ENCODE measurements at places on chromosomes 2 and 18.

GRCh38 chr2:186891185-186891621, 42.2 kb upstream of the ZSWIM2 start:
- DNase-seq = no peak

GRCh38 chr2:225771701-225772100, 372.2 kb downstream of the NYAP2 start:
- no peak for DNase-seq

DNA sequence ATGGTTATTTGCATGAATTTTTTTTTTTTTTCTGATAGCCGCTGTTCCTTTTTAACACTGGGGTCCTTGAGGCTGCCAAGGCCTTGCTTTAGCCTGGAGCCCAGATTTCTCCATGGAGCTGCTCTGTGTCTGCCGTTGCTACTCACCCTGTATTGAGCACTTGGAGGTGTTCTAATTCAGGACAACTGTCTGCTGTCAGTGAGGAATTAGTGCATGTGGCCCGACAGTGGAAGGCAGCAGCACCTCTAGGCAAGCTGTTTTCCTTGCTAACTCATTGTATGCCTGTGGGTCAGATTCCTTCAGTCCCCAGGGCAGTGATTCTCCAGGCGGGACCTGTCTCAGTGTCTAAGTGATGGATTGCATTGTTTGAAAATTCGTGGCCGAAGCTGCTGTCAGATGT, 147.7 kb upstream of the DPP10 start:
- DNase-seq = no peak

DNA sequence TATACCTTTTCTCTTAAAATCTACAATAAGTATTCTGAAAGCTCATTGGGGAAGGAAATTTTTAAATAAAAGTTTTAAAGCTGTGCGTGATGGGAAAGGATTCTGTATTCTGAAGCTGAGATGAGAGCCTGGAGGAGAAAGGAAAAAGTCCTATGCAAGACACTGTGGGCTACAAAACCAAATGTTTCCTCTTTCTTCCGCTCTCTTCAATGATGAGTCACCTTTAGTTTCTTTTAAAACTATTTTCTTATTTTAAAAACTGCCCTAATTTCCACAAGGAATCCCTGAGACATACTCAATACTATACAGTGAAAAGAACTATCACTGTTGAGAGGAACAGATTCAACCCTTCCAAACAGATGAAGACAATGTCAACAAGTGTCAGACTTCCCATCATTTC, 87.4 kb downstream of the INO80D start:
- DNase-seq = no peak

DNA sequence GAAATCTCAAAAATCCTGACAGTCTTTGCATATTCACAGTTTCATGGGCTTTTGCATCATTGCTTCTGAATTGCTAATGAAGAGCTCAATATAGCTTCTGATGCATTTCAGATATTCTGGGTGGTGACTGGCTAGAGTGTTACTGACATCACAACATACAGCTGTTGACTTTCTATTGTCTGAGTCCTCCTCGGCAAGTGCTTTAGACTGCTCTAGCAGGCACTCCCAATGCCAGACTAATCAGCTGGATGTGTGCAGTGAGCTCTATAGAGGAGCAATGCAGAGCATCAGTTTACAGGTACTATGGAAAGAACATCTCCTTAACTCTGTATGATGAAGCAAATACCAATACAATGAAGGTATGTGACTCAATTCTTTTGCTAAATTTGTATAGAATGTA, 54.9 kb downstream of the R3HDM1 start:
- DNase-seq = no peak

- DNase-seq = no peak
Observed at GRCh38 chr2:230268606-230269243, 43.2 kb downstream of the SP140 start.

GRCh38 chr2:233072838-233073237, 12.7 kb downstream of the INPP5D start:
- no peak for DNase-seq

- DNase-seq = no peak
Observed at GRCh38 chr2:185433824-185434223, 304.8 kb upstream of the FSIP2 start.

DNA sequence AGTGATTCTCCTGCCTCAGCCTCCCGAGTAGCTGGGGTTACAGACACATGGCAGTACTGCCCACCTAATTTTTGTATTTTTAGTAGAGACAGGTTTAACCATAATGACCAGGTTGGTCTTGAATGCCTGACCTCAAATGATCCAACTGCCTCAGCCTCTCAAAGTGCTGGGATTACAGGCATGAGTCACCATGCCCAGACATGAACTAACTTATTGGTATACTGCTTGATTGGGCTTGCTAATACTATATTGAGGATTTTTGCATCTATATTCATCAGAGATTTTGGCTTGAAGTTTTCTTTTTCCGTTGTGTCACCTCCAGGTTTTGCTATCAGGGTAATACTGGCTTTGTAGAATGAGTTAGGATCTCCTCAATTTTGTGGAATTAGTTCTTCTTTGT, 706.1 kb upstream of the HS6ST1 start:
- no peak for DNase-seq

DNA sequence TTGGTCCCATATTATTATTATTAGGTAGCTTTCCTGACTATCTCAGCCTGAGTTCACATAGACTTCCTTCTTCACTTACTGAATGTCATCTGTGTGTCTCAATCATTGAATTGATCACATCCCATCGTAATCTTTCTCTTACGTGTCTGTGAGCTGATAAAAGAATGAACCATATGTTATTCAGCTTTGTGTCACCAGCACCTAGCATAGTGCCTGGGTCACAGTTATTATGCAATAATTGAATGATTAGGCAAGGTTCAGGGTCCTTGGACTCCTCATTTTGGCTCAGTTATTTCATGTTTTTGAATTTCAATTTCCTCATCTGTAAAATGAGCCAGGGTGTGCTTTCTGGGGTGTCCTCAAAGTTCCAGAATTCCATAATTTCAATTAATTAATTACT, 107.2 kb downstream of the ZEB2 start:
- no peak for DNase-seq

GRCh38 chr2:104897515-104898184, 43.7 kb downstream of the POU3F3 start:
- no peak for DNase-seq

DNA sequence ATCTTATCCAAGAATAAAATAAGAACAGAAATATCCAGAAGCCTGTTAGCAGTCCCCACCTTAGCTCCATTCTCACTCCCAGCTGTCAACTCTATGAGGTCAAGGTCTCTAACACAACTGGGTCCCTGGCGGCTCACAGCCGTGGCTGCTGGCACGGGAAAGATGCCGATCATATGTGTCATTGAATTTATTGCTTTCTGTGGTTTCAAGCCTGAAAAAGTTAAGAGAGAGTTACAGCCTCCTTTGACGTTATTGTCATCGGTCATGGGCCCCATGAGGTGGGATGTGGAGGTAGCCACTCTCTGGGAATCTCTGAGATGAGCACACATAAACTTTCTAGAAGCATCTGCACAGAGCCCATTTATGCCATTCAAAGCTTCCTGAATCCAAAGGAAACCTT, 28.7 kb upstream of the CABLES1 start:
- DNase-seq = no peak

DNA sequence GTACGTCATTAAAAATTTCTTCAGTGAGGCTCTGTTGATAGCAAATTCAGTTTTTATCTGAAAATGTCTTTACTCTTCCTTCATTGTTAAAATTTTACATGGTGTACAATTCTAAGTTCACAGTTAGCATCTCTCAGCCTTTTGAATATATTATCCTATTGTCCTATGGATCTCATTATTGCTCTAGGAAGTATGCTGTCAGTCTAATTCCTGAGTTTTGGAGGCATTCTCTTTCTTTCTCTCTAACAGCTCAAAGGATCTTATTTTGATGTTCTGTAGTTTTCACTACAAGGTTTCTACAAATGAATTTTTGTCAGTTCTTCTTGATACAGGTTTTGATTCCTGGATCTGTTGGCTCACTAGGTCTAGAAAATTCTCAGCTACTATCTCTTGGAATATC, 2.9 kb upstream of the ACMSD start:
- DNase-seq = no peak

DNA sequence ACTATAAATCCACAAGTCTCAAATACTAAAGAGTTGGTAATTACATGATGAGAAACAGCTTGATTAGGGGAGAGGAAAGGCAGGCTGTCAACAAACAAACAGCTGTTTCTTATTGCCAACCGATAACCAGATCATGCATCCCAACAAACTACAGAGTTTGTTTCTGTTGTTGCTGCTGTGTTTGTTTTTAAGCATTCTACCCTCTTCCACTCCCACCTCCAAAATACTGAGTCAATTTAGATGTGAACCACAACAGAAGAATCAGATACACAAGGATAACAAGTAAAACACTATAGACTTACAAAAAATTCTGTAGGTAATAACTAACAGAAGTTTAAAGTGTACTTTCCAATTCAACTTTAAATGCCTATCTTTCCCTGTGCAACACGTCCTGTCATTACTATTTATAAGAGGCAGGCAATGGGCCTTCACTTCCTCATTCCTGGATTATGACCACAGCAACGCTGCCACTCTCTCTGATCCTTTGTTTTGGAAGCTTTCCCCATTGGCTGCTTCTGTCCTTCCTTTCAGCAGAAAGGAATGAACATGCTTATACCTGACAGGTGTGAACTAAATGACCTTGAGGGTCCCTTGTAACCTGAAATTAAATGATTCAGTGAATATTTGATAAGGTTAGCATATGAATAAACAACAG, 152.0 kb downstream of the SRBD1 start:
- no peak for DNase-seq

DNA sequence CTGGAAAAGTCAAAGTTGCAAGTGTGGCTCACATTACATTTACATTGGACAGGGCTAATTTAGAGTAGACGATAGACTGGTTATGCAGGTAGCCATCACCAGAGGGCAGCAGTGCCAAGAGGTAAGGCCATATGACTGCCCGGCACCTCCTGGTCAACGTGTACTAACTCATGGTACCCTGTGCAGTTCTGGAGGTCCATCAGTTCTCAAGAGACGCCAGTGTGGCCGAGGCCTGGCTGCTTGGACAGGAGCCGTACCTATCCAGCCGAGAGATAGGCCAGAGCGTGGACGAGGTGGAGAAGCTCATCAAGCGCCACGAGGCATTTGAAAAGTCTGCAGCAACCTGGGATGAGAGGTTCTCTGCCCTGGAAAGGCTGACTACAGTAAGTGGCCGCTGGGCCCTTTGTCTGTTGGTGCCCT, 65.8 kb upstream of the EML6 start:
- peak; percentile 12 for DNase-seq

- peak; percentile 39 for DNase-seq
Observed at GRCh38 chr18:9475643-9476591, 604 bp downstream of the RALBP1 start.

DNA sequence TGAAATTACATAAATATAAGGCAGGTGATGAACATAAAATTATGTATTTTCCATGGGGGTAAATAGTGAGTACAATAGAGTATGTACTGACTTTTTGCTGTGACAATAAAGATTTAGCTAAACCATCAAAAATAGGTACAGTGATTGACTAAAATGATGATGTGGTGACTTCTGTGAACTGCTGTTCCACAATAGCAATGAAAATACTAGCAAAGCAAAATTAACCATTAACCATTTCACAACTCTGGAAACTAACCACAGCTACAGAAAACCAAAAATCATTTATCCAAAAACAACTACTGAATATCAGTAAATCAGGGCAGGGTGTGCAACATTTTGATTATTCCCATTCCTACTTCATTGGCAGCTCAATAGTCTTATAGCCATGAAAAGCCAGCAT, 161.4 kb upstream of the GYPC start:
- DNase-seq = no peak

GRCh38 chr2:136727973-136728699, 37.2 kb upstream of the THSD7B start:
- no peak for DNase-seq

DNA sequence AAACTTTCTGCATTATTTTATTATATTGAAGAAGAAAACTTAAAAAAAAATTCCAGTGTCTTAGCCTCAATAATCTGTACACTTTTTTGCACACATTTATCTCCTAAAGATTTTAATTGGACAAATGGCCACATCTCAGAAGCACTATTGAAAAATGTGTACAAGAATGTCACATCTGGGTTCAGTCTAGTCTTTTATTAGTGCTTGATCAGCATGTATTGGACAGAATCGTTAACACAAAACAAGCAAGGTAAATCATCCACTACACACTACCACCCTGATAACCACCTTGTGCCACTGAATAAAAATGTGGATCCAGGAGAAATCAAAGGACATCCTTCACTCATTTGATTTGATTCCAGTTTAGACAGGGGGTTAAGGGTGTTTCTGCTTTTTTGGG, 554.8 kb downstream of the ARHGAP15 start:
- DNase-seq = no peak

- no peak for DNase-seq
Observed at GRCh38 chr2:234761910-234762309, 189.9 kb upstream of the SH3BP4 start.

DNA sequence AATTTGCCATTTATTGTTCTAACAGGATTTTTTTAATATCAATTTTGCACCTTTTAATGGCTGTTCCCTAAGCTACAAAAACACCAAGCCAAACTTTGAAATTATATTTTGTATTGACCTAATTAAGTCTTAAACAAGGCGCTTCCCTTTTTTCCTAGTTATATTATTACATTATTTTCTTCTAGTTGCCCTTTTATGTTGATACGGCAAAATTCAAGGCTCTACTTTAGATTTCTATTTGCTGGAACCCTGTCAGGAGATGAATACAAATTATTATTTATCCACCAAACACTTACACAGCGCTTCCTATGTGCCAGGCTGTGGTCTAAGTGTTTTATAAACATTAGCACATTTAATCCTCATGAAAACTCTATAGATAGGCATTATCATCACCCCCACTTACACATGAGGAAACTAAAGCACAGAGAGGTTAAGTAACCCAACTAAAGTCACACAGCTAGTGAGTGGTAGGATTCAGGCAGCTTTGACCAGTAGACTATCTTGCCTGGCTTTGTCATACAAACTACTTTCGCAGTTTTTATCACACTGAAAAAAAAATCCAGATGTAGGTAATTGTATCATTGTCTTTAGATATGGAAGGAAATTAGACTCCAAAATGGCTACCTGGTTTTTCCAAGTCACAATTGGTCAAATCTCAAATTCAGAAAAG, 456.5 kb downstream of the STK39 start:
- no peak for DNase-seq

- DNase-seq = no peak
Observed at GRCh38 chr2:9388199-9388681, 35.1 kb downstream of the ITGB1BP1 start.

GRCh38 chr18:74547860-74548259, 13.6 kb downstream of the CNDP1 start:
- no peak for DNase-seq

GRCh38 chr2:174587579-174587978, 10.0 kb downstream of the WIPF1 start:
- no peak for DNase-seq

DNA sequence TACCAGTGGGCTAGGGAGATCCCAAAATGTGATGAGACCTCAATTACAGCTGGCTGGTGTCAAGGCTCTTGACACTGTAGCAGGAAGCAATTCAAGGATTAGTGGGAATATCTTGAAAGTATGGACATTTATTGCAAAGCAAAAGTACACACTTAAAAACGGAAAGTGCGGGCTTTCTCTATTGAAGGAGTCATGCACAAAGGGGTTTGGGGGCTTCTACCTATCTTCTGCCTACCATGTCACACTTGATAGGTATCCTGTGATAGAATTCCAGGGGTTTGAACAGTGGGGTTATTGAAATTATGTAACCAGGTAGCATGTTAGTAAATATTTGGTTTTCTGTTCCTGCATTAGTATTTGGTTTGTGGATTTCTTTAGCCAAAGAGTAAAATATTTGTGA, 1652.1 kb upstream of the DDX18 start:
- DNase-seq = no peak

- no peak for DNase-seq
Observed at GRCh38 chr18:79479761-79480161, 84.0 kb downstream of the NFATC1 start.

GRCh38 chr2:25698752-25699151, 25.4 kb upstream of the DTNB start:
- DNase-seq = no peak

All from activated T-cell treated with anti-CD3 and anti-CD28 coated beads for 4 hours (primary cell).